Stimulated activated CD8-positive, alpha-beta memory T cell treated with anti-CD3 and anti-CD28 coated beads, Interleukin-12 subunit alpha, Interleukin-12 subunit beta, amount 100 ng/mL, for 1 hour (primary cell): ENCODE measurements at places on chromosomes 6 and 20.

GRCh38 chr6:127918506-127919427 lies 17.9 kb upstream of the THEMIS start:
- no peak for DNase-seq

GRCh38 chr6:11151488-11151887 lies 40.0 kb upstream of the ERVFRD-1 start:
- no peak for DNase-seq

DNA sequence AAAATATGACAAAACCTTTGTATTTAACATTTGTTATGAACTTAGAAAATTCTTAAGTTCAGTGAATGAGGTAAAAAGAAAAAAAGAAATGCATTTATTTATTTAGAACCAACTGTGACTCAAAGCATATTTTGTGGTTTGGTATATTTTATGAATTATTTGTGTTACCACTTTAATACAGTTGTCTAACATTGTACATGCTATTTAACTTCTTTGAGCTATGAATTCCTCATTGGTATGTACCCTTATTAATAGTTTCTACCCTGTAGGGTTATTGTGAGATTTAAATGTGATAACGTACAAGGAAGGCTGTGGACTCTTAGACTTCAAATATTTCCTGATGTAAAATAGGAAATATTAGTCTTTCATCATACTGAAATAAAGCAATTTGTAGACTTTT lies 162.6 kb downstream of the MMUT start:
- DNase-seq, result no peak

DNA sequence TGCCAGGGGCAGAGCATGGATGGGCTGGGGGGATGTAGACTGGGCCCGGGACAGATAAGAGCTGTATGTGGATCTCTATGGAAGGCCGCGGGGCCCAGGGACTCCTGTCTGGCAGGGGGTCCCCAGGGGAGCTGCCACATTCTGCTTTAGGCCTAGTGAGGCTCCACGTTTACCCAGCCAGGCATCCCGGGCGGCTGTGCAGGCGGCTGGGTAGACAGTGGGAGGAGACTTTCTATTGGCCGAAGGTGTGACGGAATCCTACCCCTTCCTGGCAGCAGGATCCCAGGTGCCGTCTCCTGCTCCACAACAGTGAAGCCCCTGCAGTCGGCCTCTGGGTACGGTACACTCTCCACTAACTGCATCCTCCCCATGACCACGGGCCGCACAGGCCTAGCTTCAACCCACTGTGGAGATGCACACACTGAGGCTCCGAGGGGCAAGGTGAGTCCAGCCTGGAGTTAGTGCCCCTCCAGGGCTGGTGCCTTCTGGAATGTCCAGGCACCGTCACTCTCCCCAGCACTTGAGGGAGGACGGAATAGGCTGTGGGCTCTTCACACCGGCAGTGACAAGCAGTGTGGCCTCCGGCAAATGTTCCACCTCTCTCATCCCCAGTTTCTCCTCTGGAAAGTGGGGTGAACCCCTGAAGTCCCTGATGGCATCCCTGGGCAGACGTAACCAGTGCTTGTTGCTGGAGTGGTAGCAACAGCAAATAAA lies 36.8 kb upstream of the ZBP1 start:
- no peak for DNase-seq
